Spinal cord (tissue), 10 donors: ENCODE measurements at places on chromosomes 16 and 17.
A peak's percentile ranks its signal among the peaks of the same experiment; 100 is the strongest.

- DNase-seq = no peak
Measured at GRCh38 chr17:20206068-20206467, 196.9 kb downstream of the SPECC1 start.

GRCh38 chr17:38601539-38602351, 4.0 kb downstream of the SRCIN1 start:
- peak; percentile 78 for DNase-seq

- no peak for DNase-seq
Measured at GRCh38 chr17:59851439-59852375, 41.0 kb downstream of the TUBD1 start.

GRCh38 chr16:56357765-56358322, 67.5 kb downstream of the AMFR start:
- DNase-seq = no peak

DNA sequence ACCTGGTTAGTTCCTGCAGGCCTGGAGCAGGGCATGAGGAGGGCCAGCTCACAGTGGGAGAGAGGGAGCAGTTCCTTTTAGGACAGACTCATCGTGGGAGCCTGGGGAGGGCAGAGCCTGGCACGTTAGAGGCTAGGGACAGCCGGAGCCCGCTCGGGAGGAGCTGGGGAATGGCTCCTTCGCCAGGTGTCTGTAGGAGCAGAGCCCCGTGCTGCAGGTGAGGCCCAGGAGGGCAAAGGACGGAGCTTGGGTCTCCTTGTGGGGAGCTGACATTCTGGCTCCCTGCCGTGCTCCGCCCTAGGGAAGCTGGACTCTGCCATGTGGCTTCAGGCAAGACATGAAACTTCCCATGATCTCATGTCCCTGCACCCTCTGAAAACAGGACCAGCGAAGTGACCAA, 18.7 kb upstream of the MTSS2 start:
- no peak for DNase-seq

DNA sequence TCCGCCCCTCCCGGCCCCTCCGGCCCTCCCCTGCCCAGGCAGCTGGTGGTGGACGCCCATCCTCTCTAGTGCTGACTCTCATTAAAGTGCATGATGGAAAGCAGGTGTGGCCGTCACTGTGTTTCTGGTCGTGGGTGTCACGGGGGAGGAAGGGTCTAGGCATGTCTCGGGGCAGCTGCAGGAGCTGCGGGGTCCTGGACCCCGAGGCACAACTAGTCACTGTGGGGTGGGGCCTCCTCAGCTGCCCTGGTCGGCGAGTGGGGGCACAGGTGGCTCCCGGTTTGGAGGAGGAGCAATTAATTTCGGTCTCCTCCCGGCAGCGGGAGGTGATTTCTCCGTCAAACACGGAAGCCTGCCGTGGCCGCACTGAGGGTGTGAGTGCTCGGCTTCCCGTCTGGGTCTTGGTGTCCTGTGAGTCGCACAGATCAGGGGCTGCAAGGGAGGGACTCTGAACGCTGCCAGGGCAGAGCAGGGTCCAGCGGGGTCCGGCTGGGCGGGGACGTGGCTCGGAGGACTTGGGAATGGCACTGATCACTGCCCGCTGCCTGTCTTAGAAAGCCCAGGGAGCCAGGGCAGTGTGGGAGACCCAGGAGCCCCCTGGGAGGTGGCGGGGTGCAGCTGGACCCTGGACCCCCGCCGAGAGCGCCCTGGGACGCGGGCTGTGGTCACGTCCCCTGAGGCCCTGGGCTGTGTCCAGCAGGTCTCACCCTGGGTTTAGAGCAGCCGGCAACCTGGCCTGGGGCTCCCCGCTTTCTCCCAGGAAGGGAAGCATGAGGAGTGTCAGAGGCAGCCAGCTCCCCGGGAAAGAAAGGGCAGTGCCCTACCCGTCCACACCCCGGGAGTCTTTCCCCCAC, 3.3 kb downstream of the TPSD1 start:
- no peak for DNase-seq

DNA sequence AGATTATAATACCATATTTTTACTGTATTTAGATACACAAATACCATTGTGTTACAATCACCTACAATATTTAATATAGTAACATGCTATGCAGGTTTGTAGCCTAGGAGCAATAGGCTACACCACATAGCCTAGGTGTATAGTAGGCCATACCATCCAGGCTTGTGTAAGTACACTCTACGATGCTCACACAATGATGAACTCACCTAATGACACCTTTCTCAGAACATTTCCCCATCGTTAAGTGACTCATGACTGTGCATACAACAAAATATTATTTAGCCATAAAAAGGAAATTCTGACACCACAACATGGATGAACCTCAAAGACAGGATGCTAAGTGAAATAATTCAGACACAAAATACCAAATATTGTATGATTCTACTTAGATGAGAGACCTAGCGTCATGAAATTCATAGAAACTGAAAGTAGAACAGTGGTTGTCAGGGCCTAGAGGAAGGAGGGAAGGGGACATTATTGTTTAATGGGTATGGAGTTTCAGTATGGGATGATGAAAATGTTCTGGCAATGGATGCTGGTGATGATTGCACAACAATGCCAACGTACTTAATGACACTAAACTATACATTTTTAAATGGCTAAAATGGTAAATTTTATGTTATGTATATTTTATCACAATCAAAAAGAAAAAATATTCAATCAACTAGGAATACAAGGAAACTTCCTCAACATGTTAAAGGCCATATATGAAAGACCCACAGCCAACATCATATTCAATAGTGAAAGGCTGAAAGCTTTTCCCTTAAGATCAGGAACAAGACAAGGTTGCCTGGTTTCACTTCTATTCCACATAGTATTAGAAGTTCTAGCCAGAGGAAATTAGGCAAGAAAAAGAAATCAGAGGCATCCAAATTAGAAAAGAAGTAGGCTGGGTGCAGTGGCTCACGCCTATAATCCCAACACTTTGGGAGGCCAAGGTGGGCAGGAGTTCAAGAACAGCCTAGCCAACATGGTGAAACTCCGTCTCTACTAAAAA, 5.9 kb upstream of the C16orf87 start:
- DNase-seq = no peak

GRCh38 chr17:66025551-66025950, 166.4 kb downstream of the CEP112 start:
- DNase-seq = no peak

- no peak for DNase-seq
Measured at GRCh38 chr17:43529947-43530287, 16.2 kb downstream of the ETV4 start.

GRCh38 chr17:56358651-56359050, 205.4 kb downstream of the ANKFN1 start:
- no peak for DNase-seq

- DNase-seq = no peak
Measured at GRCh38 chr17:17066021-17066420, 23.8 kb downstream of the MPRIP start.

GRCh38 chr16:68492543-68493411, 44.5 kb upstream of the SMPD3 start:
- DNase-seq = no peak

- no peak for DNase-seq
Measured at GRCh38 chr17:44062871-44063270, 3.6 kb downstream of the LSM12 start.

DNA sequence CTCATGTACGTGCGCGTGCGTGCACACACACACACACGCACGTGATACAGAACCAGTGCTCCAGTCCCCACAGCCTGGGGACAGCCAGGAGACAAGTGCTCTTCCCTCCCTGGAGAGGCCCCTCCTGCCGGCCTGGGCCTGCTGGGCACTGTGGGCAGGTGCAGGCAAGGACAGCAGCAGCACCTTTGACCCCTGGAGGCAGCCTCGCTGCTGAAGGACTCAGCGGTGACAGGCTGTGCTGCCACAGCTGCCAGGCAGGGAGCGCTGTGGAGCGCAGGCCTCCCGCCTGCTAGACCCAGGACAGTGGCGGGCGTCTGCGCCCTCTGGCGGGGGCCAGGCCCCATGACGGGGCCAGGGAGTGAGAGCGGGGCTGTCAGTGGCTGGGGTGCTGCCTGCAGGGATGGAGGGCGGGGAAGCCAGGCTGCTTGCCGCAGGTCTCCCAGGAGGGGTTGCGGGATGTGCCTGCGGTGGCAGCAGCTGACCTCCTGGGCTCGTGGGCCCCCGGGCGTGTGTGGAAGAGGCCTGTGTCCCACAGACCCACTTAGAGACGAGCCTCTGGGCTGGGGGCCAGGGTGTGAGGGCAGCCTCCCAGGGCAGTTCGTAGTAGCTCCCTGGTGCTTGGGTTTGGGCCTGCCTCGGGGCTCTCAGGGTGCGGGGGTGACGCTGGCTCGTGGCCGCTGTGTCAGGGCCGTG, 63.5 kb upstream of the PVALEF start:
- no peak for DNase-seq

GRCh38 chr17:80730739-80731138, 186.1 kb downstream of the RPTOR start:
- no peak for DNase-seq

- no peak for DNase-seq
Measured at GRCh38 chr16:79848719-79849118, 248.2 kb upstream of the MAF start.

- DNase-seq = no peak
Measured at GRCh38 chr16:15620611-15621195, 22.3 kb downstream of the MARF1 start.

- no peak for DNase-seq
Measured at GRCh38 chr17:50347117-50347893, 1.4 kb downstream of the XYLT2 start.

DNA sequence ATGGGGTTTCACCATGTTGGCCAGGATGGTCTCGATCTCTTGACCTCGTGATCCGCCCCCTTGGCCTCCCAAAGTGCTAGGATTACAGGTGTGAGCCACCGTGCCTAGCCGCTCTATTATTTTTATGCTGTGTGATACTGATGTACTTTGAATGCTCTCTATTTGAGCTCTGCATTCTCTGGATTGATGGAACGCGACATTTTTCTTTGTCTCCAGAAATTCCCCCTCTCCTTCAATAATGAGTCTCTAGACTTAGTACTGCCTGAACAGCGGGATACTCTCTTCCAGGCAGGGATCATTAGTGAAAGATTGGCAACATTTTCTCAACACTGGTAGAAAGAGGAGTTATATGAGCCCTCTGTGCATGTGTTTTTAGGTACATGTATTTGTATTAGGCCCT, 93.3 kb upstream of the CLEC3A start:
- no peak for DNase-seq

- no peak for DNase-seq
Measured at GRCh38 chr16:57314161-57314785, 29.8 kb upstream of the PLLP start.

DNA sequence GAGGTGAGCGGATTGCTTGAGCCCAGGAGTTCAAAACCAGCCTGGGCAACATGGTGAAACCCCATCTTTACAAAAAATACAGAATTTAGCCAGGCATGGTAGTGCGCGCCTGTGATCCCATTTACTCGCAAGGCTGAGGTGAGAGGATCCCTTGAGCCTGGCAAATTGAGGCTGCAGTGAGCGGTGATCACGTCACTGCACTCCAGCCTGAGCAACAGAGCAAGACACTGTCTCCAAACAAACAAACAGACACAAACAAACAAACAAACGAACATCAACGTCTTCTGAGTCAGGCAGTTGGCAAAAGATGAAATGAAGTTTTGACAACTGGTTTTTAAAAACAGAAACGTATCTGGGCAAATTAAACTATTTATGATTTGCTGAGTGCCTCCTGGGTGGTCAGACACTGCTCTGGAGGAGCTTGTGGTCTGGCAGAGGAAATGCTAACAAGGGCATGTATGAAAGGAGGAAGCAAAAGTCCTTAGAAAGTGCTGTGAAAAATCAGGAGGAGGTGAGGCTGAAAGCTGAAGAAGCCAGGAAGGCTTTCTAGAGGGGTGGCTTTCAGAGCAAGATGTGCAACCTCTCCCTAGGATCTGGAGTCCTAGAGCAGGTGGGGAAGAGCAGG, 10.2 kb upstream of the KRT20 start:
- DNase-seq = no peak

- DNase-seq = no peak
Measured at GRCh38 chr16:46721885-46722284, 26.3 kb downstream of the MYLK3 start.

DNA sequence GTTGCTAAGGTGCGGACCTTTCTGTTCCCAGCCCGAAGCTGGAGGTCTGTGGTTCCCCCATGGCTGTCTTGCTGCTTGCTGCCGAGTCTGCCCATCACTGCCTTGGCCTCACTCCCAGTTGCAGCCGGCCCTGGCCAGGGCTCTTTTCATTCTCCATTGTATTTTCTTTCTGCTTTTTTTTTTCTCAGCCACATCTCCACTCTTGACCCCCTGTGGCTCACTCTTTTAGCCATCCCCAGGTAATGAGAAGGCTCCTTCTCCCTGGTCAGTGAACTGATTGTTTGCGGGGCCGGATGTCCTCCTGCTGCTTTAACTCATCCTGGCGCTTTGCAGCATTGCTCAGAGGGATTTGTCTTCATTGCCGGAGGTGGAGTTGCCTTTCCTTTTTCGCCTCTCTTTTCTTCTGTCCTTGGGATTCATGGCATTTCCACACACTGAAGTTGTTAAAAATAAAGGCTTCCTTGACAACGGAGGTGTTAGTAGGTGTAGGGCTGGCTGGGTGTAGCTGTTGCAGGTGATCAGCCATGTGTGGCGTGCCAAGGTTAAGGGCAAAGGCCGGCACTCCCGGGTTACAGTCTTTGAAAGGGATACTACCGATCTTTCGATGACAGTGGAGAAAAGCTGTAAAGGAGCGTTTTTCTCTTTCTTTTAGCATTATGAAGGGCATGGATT, 34.1 kb downstream of the MAP2K6 start:
- DNase-seq = peak; percentile 81

- no peak for DNase-seq
Measured at GRCh38 chr16:78097548-78097947, 1.9 kb upstream of the WWOX start.

DNA sequence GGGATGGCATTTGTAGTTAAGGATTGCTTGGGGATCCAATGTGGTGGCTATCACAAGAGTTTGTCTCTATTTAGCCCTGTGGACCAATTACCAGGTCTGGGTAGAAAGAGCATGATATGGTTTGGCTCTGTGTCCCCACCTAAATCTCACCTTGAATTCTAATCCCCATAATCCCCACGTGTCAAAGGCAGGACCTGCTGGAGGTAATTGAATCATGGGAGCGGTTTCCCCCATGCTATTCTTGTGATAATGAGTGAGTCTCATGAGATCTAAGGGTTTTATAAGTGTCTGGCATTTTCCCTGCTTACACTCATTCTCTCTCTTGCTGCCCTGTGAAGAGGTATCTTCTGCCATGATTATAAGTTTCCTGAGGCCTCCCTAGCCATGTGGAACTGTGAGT, 86.4 kb upstream of the HS3ST4 start:
- DNase-seq = no peak

DNA sequence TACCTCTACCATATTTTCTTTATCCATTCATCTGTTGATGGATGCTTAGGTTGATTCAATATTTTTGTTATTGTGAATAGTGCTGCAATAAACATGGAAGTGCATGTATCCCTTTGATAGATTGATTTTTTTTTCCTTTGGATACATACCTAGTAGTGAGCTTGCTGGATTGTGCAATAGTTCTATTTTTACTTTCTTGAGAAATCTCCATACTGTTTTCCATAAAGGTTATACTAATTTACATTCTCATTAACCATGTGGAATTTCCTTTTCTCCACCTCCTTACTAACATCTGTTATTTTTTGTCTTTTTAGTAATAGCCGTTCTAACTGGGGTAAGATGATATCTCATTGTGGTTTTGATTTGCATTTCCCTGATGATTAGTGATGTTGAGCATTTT, 124.6 kb upstream of the TOX3 start:
- DNase-seq = no peak
